ENCODE measurements at places on chromosomes 12 and 14. TPM values are rescaled to one million over a fixed set of nuclear protein-coding genes. Genes with fewer than 3 reads are reported as not detected.

DNA sequence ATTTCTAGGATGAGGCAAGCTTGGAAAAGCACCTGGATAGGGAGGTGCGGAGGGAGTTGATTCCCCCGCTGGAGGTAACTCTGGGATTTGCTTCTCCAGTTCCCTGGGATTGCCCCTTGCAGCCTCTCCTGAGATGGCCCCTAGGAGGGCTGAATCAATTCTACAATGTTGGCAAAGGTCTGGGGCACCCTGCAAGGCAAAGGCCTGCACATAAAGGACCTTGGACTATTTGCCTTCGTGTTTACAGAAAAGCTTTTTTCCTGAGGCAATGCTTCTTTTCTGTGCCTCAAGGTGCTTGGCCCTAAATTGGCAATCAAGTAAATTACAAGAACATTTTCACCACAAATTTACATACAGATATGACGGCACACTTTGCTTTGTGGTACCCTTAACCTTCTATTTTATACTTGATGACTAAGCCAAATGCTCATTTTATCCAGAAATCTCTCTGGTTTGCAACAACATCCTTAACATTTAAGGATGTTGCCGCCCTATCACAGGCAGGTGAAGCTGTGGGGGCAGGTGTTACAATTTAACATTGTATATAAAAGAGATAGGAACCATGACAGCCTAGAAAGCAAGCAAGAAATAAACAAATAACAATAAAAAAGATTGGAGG lies 40.3 kb downstream of the TIMELESS start:
- DNase-seq = no peak

ACSS3 gene
- 8.0 TPM for polyA plus RNA-seq

DNA sequence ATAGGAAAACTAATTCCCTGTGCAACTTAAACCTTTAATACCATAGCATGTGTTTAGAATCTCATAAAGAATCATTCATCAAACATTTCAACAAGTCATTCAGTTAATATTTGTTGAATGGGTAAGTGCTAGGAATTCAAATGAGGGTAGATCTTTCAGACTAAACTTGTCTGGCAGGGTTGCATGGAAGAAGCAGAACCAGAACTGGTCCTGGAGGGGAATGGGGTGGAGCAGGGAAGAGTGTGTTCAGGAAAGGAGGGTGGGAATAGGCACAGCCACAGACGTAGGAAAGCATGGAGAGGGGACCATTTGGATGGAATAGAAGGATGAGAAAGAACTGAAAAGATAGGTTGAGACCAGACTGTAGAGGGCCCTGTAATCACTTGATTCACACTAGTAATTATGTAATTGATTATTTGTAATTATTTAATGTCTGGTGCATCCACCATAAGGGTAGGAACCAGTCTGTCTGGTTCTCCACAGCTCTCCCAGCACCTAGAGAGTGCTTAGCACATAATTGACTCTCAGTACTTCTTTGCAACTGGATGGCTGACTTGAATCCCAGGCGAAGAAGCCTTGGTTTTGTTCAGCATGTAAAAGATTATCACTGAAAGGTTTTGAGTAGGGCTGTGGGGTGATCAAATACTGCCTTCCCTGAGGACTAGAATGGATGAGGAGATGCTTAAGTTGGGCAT lies 3.0 kb upstream of the MAP3K9 start:
- DNase-seq = no peak

DNA sequence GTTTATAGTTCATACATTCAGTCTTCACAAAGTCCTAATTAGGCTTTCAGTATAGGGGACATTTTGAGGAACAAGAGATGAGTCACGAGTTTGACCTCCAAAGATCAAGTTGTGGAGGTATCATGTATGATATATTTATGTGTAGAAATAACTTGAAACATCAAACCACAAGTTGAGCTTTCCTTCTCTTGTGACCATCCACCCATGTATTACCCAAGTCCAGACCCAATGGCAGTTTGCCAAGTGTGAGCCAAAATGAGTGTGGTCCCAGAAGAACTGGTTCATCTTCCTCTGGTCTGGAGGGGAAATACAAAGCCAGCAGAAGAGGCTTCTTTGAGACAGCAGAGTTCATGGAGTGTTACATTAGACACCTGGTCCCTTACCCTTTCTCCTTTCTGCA lies 104.9 kb downstream of the ATP23 start:
- no peak for DNase-seq

ABCD2 gene
- polyA plus RNA-seq = not detected

- peak; percentile 4 for DNase-seq
Observed at GRCh38 chr14:39974036-39974435, 541.8 kb upstream of the FBXO33 start.

DNA sequence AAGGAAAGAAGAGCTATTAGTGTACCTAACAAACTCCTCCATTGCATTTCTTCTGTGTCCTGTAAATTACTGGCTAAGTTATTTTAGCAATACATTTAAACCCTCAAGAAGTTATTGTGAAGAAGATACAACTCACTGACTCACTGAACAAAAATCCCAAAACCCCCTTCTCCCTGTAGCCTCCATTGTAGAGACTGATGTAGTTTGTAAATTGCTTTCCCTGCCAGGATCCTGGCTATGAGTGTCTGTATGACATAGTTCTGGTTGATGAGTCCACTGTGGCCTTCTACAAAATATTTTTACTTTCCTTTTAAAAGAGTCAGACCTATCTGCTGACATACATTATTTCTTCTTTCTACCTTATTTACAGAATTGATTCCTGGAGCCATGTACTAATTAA lies 155.6 kb downstream of the SLC6A15 start:
- DNase-seq = no peak

DNA sequence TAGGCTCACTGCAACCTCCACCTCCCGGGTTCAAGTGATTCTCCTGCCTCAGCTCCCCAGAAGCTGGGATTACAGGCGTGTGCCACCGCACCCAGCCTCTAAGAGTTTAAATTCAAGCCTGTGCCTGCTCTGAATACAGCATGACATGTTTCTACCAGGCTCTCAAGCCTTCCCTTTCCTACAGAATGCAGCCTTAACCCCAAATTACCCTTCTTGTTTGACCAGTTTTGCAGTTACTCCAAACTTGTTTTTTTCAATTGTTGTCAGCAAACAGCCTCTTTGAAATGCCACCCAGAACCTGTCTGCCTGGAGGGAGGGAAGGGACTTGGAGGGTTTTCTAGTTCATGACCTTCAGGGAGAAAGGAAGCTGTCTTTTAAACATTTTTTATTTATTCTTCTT lies 15.4 kb downstream of the GLTP start:
- no peak for DNase-seq

GLT1D1 gene
- polyA plus RNA-seq = 1.9 TPM

DNA sequence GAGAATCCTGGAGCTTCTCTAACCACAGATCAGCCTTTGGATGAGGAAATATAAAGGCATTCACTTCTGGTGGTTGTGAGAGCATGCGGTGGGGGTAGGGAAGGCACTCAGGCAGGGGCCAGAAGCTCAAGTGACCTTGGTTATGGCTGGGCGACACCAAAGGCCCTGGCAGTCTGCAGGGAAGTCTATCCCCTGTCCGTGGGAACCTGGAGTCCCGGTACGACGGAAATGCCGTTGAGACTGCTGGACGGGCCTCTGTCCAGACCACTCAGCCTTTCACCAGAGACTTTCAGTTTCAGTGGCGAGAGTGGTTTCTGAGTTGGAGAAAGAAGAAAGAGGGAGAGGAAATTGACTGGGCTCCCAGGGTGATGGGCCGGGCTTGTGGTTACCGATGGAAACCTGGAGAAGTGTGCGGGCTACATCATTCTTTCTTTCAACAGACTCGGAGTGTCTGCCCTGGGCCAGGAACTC lies 20.9 kb downstream of the ISCA2 start:
- DNase-seq = no peak

MIP gene
- polyA plus RNA-seq = not detected

KDM2B gene
- 13.6 TPM for polyA plus RNA-seq

- DNase-seq = no peak
Observed at GRCh38 chr14:95140060-95140858, 17.1 kb downstream of the DICER1 start.

DNA sequence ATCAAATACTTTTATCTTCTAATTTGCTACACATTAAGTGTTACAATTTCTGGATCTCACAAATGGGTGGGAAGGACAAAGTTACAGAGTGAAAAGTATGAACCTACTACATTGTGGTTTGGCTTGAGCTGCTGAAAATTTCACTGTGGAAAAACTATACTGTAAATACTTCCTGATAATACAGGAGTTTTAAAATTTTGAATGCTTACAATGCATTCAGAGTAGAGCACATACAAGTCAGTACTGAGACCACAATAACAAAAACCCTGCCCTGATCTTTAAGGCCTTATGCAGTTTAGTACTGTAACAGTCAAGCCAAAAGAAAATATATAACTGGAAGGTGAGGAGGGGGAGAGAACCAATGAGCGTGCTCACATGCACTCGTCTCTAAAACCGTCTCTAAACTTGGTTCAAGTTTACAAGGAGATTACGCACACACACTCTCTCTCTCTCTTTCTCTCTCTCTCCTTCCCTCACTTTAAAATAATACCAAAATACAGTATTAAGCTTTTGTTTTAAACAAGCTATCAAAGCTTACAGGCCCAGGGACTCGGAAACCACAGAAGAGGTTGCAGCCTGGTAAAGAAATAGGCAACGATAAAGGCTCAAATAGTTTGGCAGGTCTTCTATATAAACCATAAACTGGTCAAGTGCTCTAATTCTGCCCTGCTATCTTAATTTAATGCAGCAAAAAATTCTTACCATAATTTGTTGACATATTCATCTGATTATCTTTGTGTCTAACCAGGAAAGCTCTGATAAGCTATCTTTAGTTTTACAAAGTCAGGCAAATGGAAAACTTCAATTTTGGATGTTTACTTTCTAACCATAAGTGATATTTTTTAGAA lies 58.0 kb downstream of the ATF7 start:
- no peak for DNase-seq

ATL1 gene
- 4.7 TPM for polyA plus RNA-seq

DNA sequence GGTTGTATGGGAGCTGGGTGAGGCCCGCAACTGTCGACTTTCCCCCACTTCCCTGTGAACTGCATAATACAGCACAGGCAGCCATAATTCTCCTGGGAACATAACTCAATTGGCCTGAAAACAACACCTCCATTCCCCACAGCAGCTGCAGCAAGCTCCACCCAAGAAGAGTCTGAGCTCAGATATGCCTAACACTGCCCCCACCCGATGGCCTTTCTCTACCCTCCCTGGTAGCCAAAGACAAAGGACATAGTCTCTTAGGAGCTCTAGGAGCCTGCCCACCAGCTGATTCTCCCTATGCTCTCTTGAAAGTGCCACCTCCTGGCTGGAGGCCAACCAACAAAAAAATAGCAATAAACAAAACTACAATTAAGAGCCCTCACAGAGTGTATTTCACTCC lies 542.7 kb upstream of the LMO3 start:
- no peak for DNase-seq

DNA sequence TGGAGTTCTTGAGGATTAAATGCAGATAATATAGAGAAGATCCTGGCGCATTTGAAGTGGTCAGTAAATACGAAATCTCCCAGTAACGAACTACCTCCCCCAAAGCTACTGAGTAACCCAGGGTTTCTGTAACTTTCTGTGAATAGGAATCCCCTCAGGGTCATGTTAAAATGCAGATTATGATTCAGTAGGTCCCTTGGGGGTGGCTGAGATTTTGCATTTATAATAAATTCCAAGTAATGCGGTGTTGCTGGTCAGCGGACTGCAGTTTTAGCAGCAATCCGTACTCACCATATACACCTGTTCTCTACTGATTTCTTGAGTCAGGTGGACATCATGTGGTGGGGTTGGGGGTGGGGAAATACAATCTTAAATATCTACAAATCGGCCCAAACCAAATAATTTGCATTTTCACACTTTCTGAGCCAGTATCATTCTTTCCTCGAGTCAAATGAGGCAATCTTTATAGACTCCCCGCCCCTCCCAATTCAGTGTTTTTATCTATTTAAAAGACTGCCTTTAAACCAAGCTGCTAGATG lies 868 bp downstream of the SPATA7 start:
- no peak for DNase-seq

- DNase-seq = no peak
Observed at GRCh38 chr14:71856199-71856919, 75.9 kb upstream of the RGS6 start.

DNA sequence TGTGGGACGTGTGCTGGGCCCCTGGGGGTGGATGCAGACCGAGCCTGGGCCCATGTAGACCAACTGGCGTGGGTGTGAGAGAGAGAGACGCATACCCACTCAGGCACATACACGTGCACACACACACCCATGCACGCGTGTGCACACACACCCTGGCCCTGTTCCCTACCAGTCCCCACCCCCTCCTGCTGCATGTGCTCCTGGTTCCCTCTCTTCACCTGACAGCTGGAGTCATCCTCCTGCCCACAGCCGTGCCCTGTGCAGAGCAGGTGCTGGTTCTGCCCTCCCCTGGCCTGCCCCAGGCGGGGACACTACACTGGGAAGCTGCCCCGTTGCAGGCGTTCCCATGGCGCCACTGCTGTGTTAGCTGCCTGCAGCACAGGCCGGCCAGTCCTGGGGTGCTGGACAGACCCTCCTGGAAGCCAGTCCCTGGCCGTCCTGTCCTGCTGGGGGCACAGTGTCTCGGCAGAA lies 18.5 kb downstream of the PACS2 start:
- DNase-seq = no peak

SSTR1 gene
- polyA plus RNA-seq = 7.1 TPM

GRCh38 chr14:79175671-79176070 lies 1005.5 kb downstream of the NRXN3 start:
- peak; percentile 4 for DNase-seq

GRCh38 chr12:122422730-122423257 lies 325 bp upstream of the CLIP1 start:
- DNase-seq = no peak

DNA sequence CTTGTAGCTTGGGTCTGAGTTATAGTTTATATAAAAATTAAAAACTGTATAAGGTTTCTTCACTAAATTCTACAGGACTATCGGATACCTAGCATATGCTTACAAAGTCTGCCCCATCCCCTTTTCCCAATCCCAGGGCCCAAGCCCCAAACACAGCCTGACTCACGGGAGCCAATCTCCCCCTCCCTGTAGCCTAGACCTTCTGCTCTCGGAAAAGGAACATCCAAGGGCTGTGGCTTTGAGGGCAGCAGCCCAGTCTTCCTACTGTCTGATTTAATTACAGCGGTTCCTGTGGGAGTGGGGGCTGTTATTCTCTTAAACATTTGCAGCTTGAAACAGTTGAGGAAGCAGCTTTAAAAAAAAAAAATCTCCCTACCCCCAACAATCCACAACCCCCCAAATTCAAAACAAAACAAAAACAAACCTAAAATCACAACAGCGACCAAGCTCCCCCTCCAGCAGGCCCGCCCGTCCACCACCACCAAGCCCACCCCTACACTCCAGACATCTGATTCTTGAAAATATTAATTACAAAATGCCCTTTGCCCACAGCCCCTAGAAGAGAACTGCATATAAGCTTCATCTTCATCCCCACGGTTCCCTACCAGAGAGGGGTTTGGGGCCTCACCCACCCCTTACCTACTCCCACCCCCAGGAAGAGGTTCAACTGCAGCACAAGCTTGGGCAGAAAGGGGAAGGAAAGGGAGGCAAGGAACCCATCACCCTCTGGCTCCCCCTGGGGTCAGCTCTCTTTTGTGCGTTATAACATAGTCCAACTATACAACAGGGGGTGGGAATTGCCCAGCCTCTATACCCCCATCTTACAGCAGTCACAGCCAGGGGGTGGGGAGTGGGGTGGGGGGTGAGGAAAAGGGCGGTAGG lies 1.1 kb upstream of the PRKAG1 start:
- peak; percentile 47 for DNase-seq

Measured in hepatocyte (in vitro differentiated cells).